ENCODE measurements at places on chromosomes 12 and 14.

GRCh38 chr14:91891721-91892220, 24.4 kb upstream of the TC2N start:
- no peaks in the 10 kb centered on the region for H3K4me1 ChIP-seq
- no peaks in the 10 kb centered on the region for H3K36me3 ChIP-seq
- peaks cover 3% of the 10 kb centered on the region for H3K27me3 ChIP-seq
- DNase-seq = no peak
- no peak overlapping the region for H3K4me3 ChIP-seq
- no peak overlapping the region for H3K27ac ChIP-seq

DNA sequence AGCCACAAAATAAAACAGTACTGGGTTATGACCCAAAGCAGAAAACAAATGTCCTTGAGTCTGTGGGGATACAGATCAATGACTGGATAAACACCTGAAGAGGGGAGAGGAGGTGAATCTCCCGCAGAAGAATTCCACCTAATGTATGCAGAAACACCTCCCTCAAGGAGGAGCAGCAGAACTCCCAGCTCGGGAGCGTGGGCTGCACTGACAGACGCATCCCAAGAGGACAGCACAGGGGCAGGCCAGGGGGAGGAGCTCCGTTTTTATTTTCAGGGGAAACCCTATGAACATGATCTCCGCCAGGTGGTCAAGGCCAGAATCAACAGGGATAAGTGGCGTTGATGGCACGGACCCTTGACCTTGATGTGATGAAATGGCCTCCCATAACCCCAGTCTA, 41.8 kb upstream of the PPP2R5C start:
- peaks cover 3% of the 10 kb centered on the region for H3K4me1 ChIP-seq
- H3K27me3 ChIP-seq = no peaks in the 10 kb centered on the region
- no peak for DNase-seq
- no peak overlapping the region for H3K4me3 ChIP-seq

- H3K27me3 ChIP-seq = no peaks in the 10 kb centered on the region
- peaks cover 6% of the 10 kb centered on the region for H3K4me1 ChIP-seq
- no peaks in the 10 kb centered on the region for H3K36me3 ChIP-seq
- no peak overlapping the region for H3K27ac ChIP-seq
These were observed 458.4 kb upstream of the SYT1 start for GRCh38 chr12:78406213-78406612.

GRCh38 chr12:15707516-15708199, 81.5 kb downstream of the EPS8 start:
- no peaks in the 10 kb centered on the region for H3K4me1 ChIP-seq
- DNase-seq = no peak
- H3K27ac ChIP-seq = no peak overlapping the region
- H3K4me3 ChIP-seq = no peak overlapping the region

GRCh38 chr12:62720025-62720424, 214.9 kb downstream of the PPM1H start:
- H3K4me3 ChIP-seq = no peak overlapping the region
- H3K4me1 ChIP-seq = peaks cover 51% of the 10 kb centered on the region
- DNase-seq = no peak
- H3K27me3 ChIP-seq = peaks cover 4% of the 10 kb centered on the region
- no peak overlapping the region for H3K27ac ChIP-seq
- H3K36me3 ChIP-seq = no peaks in the 10 kb centered on the region

DNA sequence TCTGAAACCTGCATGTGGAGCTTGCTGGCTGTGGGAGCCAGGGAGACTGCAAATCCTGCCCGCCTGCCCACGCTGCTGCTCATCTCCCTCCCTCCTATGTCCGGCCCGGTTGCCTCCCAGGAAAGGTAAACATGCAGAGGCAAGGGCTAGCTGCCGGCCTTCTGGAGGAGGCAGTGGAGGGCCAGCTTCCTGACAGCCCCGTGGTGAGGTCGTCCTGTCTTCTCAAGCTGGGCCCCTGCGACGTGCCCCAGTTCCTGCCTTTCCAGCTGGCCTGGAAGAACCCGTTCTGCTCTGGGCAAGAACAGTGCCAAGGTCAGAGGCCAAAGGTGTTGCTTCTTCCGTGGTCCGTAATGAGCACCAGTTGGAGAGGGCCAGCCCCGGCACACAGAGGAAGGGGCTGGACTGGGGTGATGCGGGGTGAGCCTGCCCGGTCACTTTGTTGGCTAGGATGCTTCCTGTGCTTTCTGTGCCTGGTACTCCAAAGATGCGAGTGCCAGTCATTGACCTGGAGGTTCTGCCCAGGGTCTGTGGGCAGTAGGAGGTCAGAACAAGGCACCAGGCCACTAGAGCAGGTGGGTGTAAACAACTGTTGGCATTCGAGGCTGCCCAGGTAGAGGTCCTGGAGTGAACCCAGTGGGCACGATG, 25.3 kb downstream of the TPCN1 start:
- H3K27me3 ChIP-seq = peaks cover 13% of the 10 kb centered on the region
- H3K4me3 ChIP-seq = peak overlapping the region; percentile 58
- DNase-seq = no peak
- H3K27ac ChIP-seq = peak overlapping the region; percentile 70

DNA sequence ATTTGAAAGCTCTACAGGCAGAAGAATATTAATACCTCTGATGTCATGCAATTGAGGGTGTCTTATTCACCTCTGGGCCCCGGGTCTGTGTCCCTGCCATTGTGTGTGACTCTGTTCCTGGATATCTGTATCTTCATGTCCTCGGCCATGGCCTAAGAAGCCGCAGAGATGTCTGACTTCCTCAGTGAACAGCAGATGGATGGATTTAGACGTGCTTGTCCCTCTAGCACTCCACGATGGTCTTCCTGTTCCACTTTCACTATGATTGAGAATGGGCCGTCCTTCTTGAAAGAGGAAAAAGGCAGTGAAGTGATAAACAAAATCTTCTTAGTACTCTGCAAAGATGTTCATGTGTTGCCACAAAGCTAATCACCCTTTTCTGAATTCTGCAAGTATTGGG, 217.4 kb downstream of the SLC41A2 start:
- peaks cover 32% of the 10 kb centered on the region for H3K4me1 ChIP-seq
- H3K36me3 ChIP-seq = no peaks in the 10 kb centered on the region
- peaks cover 3% of the 10 kb centered on the region for H3K27me3 ChIP-seq
- no peak overlapping the region for H3K4me3 ChIP-seq

DNA sequence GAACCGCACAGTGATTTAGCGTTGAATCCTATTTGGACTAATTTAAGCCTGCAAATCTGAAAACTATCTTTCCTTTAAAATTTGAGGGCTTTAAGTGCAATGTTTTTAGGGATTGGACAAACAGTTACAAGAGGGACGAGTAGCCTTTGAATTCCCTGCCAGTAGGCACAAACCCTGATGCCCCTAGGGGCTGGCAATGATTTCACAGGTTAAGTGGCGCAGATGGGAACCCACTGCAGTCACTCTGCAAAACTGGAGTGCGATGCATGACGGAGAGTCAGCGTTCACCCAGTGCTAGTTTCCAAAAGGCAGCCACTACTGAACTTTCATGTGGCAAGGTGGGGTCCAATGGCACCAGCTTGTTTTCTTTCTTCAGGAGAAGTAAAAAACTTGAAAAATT, 99.4 kb upstream of the FRMD6 start:
- no peak overlapping the region for H3K27ac ChIP-seq
- peaks cover 8% of the 10 kb centered on the region for H3K4me1 ChIP-seq
- no peak overlapping the region for H3K4me3 ChIP-seq
- H3K36me3 ChIP-seq = no peaks in the 10 kb centered on the region
- peak; percentile 31 for DNase-seq
- H3K27me3 ChIP-seq = no peaks in the 10 kb centered on the region
